Erythroblast (primary cell): ENCODE measurements at places on chromosomes 12 and 14.

- DNase-seq: no peak
Measured at GRCh38 chr14:88143810-88144209, 138.9 kb downstream of the GPR65 start.

- DNase-seq: no peak
Measured at GRCh38 chr14:70709726-70710382, 68.1 kb downstream of the TTC9 start.

- no peak for DNase-seq
Measured at GRCh38 chr12:111819191-111820158, 22.6 kb upstream of the MAPKAPK5 start.

GRCh38 chr12:57762463-57762862 lies 4.4 kb downstream of the CYP27B1 start:
- DNase-seq: no peak

DNA sequence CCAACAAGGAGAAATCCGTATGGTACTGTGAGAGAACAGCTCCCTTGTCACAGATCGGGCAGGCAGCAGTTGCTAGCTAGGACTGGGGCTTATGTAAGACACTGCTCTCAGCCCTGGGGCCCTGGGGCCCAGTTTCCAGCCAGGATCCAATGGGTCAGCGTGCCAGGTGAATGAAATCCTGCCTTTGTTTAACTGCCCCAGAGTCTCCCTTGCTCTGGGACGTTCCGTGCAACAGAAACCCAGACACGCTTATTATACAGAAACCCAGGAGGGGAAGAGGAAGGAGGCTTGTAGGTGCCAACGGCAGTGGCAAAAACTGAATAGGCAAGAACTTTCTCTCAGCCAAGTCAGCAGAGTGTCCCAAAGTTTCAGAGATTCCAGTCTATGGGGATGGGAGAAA lies 110.6 kb downstream of the DIO2 start:
- no peak for DNase-seq

GRCh38 chr12:65019696-65020234 lies 101.3 kb downstream of the WIF1 start:
- no peak for DNase-seq

GRCh38 chr14:88866305-88866704 lies 41.9 kb downstream of the TTC8 start:
- no peak for DNase-seq

DNA sequence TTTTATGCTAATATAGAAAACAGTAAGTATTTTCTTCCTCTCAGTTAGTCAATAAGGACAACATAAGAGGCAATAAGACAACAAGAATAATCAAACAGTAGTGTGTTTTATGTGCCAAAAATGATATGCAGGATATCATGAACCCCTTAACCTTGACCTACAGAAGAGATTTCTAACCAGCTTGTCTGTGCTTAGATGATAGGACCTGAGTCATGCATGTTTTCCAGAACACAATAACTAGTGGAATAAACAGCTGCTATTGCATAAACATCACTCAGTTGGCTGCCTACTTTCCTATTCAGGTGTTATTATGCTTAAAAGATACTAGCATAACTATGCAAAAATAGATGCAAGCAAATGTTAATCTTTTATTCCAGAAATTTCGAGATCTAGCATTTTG lies 282.5 kb downstream of the PRKD1 start:
- DNase-seq: peak; percentile 1

GRCh38 chr12:93460003-93460402 lies 7.3 kb upstream of the MRPL42 start:
- no peak for DNase-seq

DNA sequence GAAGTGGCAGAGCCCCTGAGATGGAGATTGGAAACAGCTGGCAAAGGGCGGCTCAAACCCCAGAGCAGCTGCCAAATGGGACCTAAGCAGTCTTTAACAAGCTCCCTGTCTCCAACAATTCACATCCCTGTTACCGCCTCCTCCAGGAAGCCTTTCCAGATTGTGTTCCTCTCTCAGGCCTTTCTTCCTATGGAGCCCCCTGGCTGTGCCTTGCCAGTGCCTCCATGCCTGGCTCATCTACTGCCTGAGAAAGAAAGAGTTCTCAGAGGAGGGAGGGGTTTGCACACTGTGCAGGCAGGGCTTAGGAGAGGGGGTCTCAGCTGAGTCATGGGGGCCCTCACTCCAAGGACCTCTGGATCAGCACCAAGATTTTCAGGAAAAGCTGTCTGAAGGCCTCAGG lies 8.8 kb upstream of the KRT74 start:
- DNase-seq: no peak

DNA sequence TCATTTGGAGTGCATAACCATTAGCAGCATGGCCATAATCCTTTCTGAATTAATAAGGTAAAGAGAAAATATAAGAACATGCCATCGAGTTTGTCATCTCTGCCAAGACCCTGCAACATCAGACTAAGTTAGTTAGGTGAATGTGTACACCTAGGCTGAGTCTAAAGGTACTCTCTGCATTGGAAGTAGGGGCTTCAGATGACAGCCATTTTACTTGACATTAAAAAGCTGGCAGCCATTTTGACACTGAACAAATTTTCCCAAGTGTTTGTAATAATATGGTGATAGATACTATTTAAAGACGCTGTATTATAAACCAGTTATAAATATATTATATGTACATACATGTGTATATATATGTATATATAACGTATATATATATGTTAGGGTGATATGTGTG lies 79.0 kb downstream of the SUDS3 start:
- DNase-seq: no peak

- DNase-seq: peak; percentile 92
Measured at GRCh38 chr14:91402771-91403600, 14.6 kb downstream of the CCDC88C start.

DNA sequence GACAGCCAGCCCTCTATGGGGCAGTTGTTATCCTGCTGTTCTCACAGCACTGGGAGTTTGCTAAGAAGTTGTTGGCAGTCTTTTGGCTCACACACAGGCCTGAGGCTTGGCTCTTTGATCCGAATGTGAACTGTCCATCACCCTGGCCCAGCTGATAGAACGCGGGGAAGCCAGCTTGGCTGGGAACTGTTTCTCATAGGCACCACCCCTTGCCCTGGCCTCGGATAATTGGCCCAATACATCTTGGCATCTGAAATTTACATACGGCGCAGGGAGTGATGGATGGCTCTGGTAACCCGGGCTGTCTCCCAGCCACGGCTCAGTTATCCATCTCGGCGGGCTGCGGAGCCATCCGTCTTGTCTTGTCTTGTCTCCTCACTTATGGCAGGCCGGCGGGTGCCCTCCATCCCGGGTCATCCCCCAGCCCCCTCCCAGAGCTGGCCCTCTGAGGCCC lies 164.1 kb downstream of the PHETA1 start:
- DNase-seq: no peak

GRCh38 chr12:12039897-12040296 lies 30.8 kb upstream of the BCL2L14 start:
- no peak for DNase-seq
